ENCODE measurements at places on chromosomes 13 and 19. TPM values are rescaled to one million over a fixed set of nuclear protein-coding genes. Genes with fewer than 3 reads are reported as not detected.

GRCh38 chr13:29767006-29767405, 83.4 kb downstream of the UBL3 start:
- no peaks in the 10 kb centered on the region for H3K27me3 ChIP-seq
- no peak overlapping the region for H3K4me3 ChIP-seq
- no peak for DNase-seq
- no peak overlapping the region for H3K27ac ChIP-seq
- H3K4me1 ChIP-seq: no peaks in the 10 kb centered on the region
- H3K36me3 ChIP-seq: peaks cover 7% of the 10 kb centered on the region

DNA sequence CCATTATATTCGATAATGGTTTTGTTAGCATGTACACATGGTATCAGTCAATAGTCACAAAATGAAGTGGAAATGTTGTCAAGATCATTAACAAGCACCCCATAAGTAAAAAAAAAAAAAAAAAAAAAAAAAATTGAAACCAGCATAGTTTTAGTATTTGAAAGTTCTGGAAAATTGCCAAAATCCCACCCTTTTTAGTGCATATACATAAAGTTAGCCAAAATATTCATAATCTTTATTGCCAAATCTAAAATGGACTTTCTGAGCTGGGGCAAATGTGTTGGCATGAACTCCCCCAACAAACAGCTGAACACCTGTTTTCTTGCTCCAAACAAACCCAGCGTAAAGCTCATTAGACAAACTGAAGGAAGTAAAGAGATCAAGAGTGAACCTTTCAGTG, 73.9 kb downstream of the MZT1 start:
- no peak overlapping the region for H3K27ac ChIP-seq
- no peak for DNase-seq

DNA sequence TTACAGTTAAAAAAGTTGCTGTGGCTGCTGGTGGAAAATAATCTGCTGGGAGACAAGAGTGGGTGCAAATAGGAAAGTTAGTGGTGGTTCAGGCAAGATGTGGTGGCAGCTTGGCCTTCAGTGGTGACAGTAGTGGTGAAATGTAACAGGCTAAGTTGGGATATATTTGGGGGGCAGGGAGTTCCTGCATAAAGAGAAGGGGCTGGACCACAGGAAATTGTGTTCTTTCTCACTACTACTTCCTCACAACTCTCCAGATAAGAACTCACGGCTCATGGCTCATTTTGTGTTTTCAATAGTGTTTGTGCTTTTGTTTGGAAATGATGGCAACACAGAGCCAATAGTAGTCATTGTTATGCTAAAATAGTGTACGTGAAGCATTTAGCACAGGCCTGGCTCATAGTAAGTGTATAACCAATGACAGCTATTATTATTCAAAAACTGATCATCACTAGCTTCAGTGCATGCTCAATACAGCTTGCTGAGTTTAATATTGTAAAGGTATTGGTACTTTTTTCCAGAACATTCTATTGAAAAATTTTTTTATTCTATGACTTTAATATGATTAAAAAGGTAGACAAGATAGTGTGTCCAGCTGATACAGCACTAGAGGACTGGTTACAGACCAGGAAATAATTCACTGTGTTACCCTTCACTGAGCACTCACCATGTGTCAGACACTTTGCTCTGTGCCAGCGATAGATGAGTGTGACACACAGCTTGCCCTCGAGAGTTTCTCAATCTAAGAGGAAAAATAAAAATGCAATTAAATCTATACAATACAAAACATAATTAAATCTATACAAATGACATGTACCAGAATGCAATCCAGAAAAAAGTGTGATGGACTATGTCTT, 209.8 kb downstream of the POU4F1 start:
- H3K4me1 ChIP-seq: no peaks in the 10 kb centered on the region
- no peak overlapping the region for H3K27ac ChIP-seq
- no peak for DNase-seq
- H3K4me3 ChIP-seq: no peak overlapping the region

DNA sequence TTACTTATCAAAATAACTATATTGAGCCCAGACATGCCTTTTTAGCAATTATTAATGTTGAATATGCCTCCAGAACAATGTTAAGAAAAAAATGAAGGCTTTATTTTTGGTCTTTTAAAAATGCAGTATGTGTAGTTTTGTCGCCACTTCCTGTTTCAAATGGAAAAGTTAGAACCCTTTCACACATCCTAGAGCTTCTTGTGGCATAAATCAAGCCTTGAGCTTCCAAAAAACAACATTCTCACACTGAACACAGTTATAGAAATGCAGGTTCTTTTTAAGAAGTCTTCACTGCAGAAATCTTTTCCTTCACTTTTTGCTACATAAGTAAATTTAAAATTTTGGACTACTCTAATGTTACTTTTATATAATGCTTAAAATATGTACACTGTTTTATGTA, 108.7 kb downstream of the ESD start:
- peaks cover 32% of the 10 kb centered on the region for H3K4me1 ChIP-seq
- H3K27me3 ChIP-seq: no peaks in the 10 kb centered on the region
- DNase-seq: no peak
- H3K4me3 ChIP-seq: no peak overlapping the region

DNA sequence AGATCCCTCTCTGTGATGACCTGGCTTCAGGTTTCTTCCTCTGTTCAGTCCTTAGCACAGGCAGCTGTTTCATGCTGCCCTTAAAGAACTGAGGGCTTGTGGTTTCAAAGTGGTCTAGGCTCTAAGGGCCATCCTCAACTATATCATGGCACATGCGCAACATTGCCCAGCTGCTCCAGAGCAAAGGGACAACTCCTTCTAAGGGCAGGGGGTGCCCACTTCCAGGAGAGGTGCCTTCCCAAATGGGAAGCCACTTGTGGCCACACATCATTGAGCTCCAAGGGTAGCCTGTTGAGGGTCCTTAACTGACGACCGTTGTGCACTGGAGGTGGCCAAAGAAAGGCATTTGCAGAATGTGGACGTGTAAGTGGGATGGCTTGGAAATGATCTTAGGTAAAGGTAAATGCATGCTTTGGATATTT, 7.3 kb downstream of the GPR183 start:
- DNase-seq: no peak
- no peaks in the 10 kb centered on the region for H3K4me1 ChIP-seq
- H3K4me3 ChIP-seq: no peak overlapping the region
- H3K27me3 ChIP-seq: no peaks in the 10 kb centered on the region
- H3K27ac ChIP-seq: no peak overlapping the region
- peaks cover 14% of the 10 kb centered on the region for H3K36me3 ChIP-seq

The PTGIR gene
- total RNA-seq: 0.28 TPM

DNA sequence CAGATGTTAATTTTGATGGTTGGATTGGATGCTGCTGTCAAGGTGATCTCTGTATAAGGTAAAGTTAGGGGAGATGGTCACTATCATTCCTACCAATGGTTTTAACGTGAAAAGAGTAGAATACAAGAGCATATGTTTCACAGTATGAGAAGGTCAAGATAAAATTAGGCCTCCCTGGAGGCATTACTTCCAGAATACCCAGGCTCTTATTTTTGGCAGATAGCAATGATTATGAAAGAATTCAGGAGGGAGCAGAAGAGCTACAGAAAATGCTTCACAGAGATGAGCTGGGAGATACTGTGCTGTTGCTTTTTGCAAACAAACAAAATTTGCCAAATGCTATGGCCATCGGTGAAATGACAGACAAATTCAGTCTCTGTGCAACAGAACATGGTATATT, 547.5 kb upstream of the SPRY2 start:
- H3K4me1 ChIP-seq: no peaks in the 10 kb centered on the region
- H3K27me3 ChIP-seq: no peaks in the 10 kb centered on the region
- no peak overlapping the region for H3K4me3 ChIP-seq
- no peaks in the 10 kb centered on the region for H3K36me3 ChIP-seq
- no peak overlapping the region for H3K27ac ChIP-seq

GRCh38 chr13:30763786-30764413, 28.6 kb downstream of the ALOX5AP start:
- no peaks in the 10 kb centered on the region for H3K27me3 ChIP-seq
- DNase-seq: no peak
- H3K4me3 ChIP-seq: no peak overlapping the region
- no peaks in the 10 kb centered on the region for H3K4me1 ChIP-seq

The PGPEP1 gene
- 42.0 TPM for total RNA-seq

- no peak overlapping the region for H3K27ac ChIP-seq
- DNase-seq: no peak
- H3K27me3 ChIP-seq: no peaks in the 10 kb centered on the region
- no peaks in the 10 kb centered on the region for H3K36me3 ChIP-seq
Observed at GRCh38 chr19:18985257-18985656, 44.2 kb upstream of the HOMER3 start.

The SLITRK6 gene
- total RNA-seq: 3.4 TPM

The GDF15 gene
- total RNA-seq: 17.2 TPM

The FAM216B gene
- total RNA-seq: not detected

The C13orf46 gene
- total RNA-seq: 1.7 TPM

- DNase-seq: peak; percentile 34
- no peaks in the 10 kb centered on the region for H3K4me1 ChIP-seq
- no peak overlapping the region for H3K27ac ChIP-seq
- no peaks in the 10 kb centered on the region for H3K27me3 ChIP-seq
- peak overlapping the region; percentile 20 for H3K4me3 ChIP-seq
Observed at GRCh38 chr13:60583911-60584753, 187.1 kb downstream of the TDRD3 start.

- no peak for DNase-seq
- H3K27me3 ChIP-seq: no peaks in the 10 kb centered on the region
- no peaks in the 10 kb centered on the region for H3K4me1 ChIP-seq
- no peak overlapping the region for H3K27ac ChIP-seq
- H3K36me3 ChIP-seq: no peaks in the 10 kb centered on the region
Observed at GRCh38 chr13:113566227-113566561, 18.4 kb upstream of the TFDP1 start.

GRCh38 chr13:42894765-42895243, 97.2 kb downstream of the EPSTI1 start:
- peaks cover 5% of the 10 kb centered on the region for H3K4me1 ChIP-seq
- peak; percentile 38 for DNase-seq
- H3K36me3 ChIP-seq: no peaks in the 10 kb centered on the region
- H3K4me3 ChIP-seq: no peak overlapping the region
- H3K27me3 ChIP-seq: no peaks in the 10 kb centered on the region
- H3K27ac ChIP-seq: no peak overlapping the region

The SOX1 gene
- total RNA-seq: not detected

The MFSD12 gene
- total RNA-seq: 70.0 TPM

DNA sequence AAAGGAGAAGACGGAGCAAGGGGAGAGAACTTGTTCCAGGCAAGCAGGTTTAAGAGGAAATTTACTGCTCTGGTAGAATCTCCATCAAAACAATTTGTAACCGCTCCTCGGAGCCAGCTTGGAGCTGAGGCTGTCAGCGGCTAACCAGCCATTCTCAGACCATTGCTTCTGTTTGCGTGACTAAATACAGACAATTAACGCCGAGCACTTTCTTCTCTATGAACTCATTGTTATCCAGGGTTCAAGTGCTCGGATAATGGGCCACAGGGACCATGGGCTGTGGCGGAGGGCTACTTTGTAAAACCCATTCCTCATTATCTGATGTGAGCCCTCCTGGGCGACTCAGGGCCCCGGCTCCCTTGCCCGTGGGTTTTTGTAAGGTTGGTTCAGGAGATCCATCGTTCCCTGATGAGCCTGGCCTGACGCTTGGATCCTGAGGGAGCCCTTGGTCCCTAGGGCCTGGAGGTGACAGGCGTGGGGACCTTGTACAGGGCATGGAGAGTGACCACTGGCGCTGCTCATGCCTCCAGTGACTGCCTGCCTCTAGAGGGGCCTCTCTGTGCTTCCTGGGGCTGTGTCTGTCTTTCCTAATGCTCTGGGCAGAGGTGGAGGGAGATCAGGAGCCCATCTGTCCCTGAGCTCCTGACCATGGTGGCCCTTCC, 61.5 kb upstream of the ZNF536 start:
- H3K4me3 ChIP-seq: no peak overlapping the region
- DNase-seq: no peak
- H3K4me1 ChIP-seq: no peaks in the 10 kb centered on the region
- H3K27me3 ChIP-seq: peaks cover 92% of the 10 kb centered on the region
- H3K36me3 ChIP-seq: no peaks in the 10 kb centered on the region

- H3K36me3 ChIP-seq: no peaks in the 10 kb centered on the region
- no peak for DNase-seq
- no peak overlapping the region for H3K4me3 ChIP-seq
- H3K4me1 ChIP-seq: no peaks in the 10 kb centered on the region
- no peaks in the 10 kb centered on the region for H3K27me3 ChIP-seq
Observed at GRCh38 chr13:107266657-107267056, 698.7 kb upstream of the ARGLU1 start.

- H3K27me3 ChIP-seq: no peaks in the 10 kb centered on the region
- no peaks in the 10 kb centered on the region for H3K4me1 ChIP-seq
- no peaks in the 10 kb centered on the region for H3K36me3 ChIP-seq
- H3K4me3 ChIP-seq: no peak overlapping the region
- no peak overlapping the region for H3K27ac ChIP-seq
Observed at GRCh38 chr19:5997371-5997770, 19.4 kb upstream of the RANBP3 start.

- H3K27ac ChIP-seq: no peak overlapping the region
- no peak for DNase-seq
- H3K4me1 ChIP-seq: no peaks in the 10 kb centered on the region
- peaks cover 9% of the 10 kb centered on the region for H3K27me3 ChIP-seq
- no peak overlapping the region for H3K4me3 ChIP-seq
Observed at GRCh38 chr19:41023193-41023592, 32.1 kb downstream of the CYP2B6 start.

DNA sequence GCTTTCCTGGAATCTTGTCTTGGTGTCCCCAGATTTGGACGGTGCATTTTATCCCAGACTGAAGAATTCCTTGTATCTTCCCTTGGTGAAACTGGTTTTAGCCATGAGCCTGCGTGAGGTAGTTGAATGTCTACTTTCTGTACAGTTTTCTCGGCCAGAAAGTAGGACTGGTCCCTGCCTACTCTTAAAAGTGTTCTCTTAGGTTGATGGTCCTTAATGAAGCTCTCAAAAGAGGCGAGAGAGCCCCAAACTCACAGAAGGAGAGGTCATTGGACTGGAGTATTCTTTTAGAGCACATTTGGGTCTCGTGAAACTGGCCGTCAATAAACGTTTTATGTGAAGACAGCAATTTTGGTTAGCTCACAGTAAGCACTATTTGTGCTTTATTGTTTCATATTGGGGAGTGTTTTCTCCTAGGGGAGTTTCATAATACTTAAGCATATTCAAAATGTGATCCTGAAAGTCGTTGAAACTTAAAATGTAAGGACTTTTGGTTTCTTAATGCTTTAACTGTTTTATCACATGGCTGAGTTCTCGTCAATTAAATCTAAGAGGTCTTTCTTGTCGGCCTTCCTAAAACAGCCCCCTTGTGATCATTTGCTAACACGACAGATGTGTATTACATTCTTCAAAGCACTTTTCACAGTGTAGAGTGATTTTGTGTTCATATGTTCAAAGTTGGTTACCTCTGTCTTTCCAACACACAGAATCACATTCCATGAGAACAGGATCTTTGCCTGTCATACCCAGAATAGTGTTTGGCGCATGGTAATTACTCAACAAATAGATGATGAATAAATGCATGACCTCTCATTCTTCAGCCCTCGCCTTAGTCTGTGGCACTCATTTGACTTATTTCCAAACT, 889 bp downstream of the GTF2F2 start:
- H3K4me1 ChIP-seq: peaks cover 18% of the 10 kb centered on the region
- peak overlapping the region; percentile 74 for H3K27ac ChIP-seq
- no peaks in the 10 kb centered on the region for H3K36me3 ChIP-seq
- DNase-seq: no peak
- peak overlapping the region; percentile 96 for H3K4me3 ChIP-seq

The PRODH2 gene
- not detected for total RNA-seq

The SKA3 gene
- 12.5 TPM for total RNA-seq

The CEACAM6 gene
- total RNA-seq: 468 TPM

Data from PC-9 (cell line).